HFF-Myc (cell line): ENCODE measurements at places on chromosomes 5 and 9.

GRCh38 chr9:101592788-101593187 lies 2.0 kb downstream of the PPP3R2 start:
- DNase-seq = no peak

GRCh38 chr9:4879115-4879558 lies 86.4 kb downstream of the RCL1 start:
- DNase-seq = no peak

GRCh38 chr9:129198319-129199043 lies 20.4 kb upstream of the IER5L start:
- DNase-seq = no peak

DNA sequence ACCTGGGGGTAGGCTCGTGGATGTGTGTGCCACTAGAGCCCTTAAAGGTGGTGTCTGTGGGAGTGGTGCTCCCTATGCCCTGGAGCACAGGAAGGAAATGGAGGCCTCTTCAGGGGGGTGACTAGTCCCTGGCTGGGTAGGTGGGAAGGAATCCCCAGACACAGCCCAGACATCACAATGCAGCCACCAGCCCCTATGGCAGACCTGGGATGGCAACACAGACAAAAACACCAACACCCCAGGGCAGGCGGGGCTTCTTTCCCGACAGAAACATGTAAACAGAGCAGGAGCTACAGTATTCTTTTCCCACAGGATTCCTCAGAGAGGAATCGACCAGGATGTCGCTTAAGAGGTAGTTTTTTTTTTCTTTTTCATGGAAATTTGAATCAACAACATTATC lies 10.4 kb upstream of the NR5A1 start:
- no peak for DNase-seq

DNA sequence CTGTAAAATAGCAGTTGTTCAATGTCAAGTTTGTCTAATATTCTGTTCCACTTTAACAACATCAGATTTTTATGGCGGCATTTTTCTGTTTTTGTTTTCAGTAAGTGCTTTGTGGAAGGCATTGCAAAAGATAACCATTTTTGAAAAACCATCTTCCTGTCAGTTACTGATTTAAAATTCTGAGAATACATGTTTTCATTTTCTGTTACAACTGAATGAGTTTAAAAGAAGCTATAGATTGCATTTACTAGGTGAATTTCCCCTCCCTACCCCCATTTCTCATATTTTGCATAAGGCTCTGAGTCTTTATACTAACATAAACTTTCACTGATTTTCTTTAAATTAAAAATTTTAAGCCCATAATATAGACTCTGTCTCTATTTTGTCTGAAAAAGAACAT lies 4.6 kb upstream of the ERAP2 start:
- no peak for DNase-seq

GRCh38 chr9:134436379-134436762 lies 110.1 kb downstream of the RXRA start:
- DNase-seq = no peak

- DNase-seq = no peak
Measured at GRCh38 chr9:134373269-134373668, 47.0 kb downstream of the RXRA start.

- no peak for DNase-seq
Measured at GRCh38 chr9:100466829-100467221, 6.1 kb upstream of the TMEFF1 start.

GRCh38 chr5:177982072-177982727 lies 13.8 kb downstream of the PROP1 start:
- DNase-seq = no peak
